ENCODE measurements at places on chromosomes 13 and 19.

DNA sequence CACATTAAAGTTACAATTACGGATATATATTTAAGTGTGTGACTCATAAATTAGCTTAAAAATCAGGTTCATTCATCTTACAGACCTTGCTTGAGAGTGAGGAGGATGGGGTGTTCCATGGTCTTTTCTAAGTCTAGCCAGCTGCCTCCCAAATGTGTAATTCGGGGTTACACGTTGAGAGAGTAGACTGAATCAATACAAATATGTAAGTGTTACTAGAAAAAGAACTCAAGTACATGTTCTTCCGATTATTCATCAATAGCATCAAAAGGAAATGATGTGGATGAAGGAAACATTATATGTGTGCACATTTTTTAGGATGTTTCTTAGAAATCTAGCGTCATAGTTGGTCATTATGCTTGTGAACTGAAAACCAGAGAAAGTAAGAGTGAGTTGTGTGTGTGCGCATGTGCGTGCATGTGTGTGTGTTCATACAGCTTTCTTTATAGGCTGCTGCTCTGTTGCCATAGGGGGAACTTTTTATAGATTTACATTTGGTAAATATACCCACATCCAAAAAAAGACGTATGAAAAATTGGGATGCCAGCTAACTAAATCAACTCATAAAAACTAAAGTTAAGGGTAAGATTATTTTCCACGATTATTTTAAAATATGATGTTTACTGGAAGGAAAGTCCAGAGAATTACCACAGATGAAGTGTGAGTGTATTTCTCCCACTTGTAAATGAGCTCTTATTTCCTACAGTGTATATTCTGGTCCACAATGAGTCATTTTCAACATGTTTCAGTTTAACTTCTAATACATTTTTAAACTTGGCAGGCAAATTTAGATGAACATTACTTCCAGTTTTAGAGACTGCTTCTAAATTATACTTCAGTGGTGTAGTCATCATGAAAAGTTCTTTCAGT is 82.4 kb downstream of the PIBF1 start:
- DNase-seq: peak; percentile 73

- no peak for DNase-seq
Observed at GRCh38 chr19:6402837-6403608, 10.1 kb upstream of the GTF2F1 start.

DNA sequence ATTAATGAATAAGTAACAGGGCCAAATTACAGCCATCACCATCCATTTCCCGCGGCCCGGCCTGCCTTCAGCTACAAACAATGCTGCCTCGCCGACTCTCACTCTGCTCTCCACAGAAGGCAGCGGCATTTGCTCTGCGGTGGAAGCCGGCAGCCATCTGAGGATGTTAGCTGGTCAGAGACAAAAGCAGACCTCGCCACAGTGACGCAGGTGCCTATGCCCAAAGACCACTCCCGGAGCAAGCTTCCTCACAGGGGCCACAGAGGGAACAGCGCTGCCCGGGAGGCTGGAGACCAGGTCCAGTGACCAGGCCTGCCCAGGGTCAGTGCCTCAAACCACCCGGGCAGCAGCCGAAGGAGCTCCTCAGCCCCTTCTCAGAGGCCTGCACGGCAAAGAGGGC is 16.4 kb downstream of the PEPD start:
- DNase-seq: no peak

- no peak for DNase-seq
Observed at GRCh38 chr19:16834747-16835146, 5.5 kb downstream of the SIN3B start.

DNA sequence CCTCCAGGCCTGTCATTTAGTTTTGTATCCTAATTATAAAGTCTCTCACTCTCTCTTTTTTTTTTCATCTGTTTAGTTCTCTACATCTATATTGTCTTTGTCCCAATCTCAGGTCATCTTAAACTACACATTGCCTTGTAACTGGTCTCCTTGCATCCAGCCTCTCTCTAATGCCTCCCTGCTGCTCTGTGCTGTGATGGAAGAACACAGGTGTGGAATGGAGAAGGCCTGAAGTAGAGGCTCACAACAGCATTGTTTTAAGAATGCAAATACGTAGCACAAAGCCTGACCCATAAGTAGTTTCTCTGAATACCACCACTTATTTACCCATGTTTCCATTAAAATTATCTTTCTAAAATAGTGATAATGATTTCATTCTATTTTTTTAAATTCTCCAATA is 108.8 kb upstream of the FRY start:
- DNase-seq: no peak

GRCh38 chr13:111251646-111252445 is 68.6 kb upstream of the TEX29 start:
- DNase-seq: no peak

- DNase-seq: peak; percentile 33
Observed at GRCh38 chr19:4709440-4710280, 14.0 kb downstream of the DPP9 start.

DNA sequence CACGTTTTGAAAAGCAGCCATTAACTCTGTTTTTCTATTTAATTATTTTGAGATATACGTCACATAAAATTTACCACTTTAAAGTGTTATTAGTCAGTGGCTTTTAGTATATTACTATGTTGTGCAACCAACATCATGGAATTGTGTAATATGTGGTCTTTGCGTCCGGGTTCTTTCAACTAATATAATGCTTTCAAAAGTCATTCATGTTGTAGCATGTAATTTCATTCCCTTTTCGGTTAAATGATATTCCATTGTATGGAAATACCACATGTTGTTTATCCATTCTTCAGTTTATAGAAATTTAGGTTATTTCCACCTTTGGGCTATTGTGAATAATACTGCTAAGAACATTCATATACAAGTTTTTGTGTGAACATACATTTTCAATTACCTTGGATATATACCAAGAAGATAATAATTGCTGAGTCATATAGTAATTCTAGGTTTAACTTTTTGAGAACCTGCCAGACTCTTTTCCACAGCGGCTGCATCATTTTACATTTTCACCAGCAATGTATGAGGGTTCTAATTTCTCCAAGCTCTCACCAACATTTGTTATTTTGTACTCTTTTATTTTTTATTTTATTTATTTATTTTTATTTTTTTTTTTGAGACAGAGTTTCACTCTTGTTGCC is 28.1 kb upstream of the CLDN10 start:
- no peak for DNase-seq

DNA sequence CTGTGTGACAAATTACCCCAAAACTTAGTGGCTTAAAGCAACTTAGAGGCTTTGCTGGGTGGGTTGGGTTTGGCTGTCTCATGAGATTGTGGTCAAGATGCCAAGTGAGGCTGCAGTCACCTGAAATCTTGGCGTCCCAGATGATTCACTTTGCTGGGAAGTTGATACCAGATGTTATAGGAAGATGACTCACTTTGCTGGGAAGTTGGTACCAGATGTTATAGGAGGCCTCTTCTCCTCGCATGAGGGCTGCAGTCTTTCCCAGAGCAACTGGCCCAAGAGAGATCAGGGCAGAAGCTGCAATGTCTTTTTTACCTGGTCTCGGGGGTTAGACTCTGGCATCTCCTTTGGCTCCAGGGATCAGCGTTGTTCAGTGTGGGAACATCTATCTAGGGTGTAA is 16.8 kb downstream of the TEX29 start:
- DNase-seq: no peak
